ENCODE measurements at places on chromosomes 3 and 15.

DNA sequence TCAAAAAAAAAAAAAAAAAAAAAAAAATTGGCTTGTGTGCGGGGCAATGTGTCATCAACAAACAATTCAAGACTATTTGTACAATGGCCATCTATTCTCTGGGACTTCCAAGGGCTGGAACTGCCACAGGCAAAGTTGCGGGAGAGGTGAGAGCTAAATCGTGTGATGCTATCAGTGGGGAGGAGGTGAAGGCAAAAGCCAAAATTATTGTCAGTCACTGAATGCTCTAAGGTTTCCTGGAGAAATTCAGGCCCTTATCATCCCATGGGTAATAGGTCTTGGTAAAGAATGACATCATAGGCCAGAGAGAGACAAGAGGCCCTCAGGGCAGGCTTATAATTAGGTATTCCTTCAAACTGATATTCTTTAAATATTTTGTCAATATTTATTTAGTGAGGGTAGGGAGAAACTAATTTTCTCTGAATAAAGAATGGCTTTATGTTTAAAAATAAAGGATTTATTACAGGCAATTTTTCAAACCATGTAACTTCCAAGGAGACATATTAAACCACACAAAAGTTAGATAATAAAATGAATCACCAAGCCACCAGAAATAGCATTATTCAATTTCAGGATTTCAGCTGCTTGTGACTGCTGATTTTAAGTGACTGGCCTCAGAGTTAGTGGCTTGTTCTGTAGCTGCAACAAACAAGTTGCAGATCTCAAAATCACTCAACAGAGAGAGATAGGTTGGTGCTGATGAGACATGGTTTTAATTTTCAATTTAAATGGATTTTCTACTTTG is 226.3 kb upstream of the MRPL3 start:
- H3K27ac ChIP-seq = no peak overlapping the region
- no peaks in the 10 kb centered on the region for H3K4me1 ChIP-seq
- H3K4me3 ChIP-seq = no peak overlapping the region
- no peaks in the 10 kb centered on the region for H3K36me3 ChIP-seq

- no peaks in the 10 kb centered on the region for H3K36me3 ChIP-seq
- no peaks in the 10 kb centered on the region for H3K27me3 ChIP-seq
- H3K27ac ChIP-seq = no peak overlapping the region
- no peaks in the 10 kb centered on the region for H3K4me1 ChIP-seq
Observed at GRCh38 chr3:187430576-187430975, 62.4 kb downstream of the RTP4 start.

- H3K36me3 ChIP-seq = no peaks in the 10 kb centered on the region
- DNase-seq = no peak
- H3K27me3 ChIP-seq = no peaks in the 10 kb centered on the region
- H3K27ac ChIP-seq = no peak overlapping the region
- H3K4me1 ChIP-seq = no peaks in the 10 kb centered on the region
Observed at GRCh38 chr3:78951342-78951945, 816.4 kb downstream of the ROBO1 start.

DNA sequence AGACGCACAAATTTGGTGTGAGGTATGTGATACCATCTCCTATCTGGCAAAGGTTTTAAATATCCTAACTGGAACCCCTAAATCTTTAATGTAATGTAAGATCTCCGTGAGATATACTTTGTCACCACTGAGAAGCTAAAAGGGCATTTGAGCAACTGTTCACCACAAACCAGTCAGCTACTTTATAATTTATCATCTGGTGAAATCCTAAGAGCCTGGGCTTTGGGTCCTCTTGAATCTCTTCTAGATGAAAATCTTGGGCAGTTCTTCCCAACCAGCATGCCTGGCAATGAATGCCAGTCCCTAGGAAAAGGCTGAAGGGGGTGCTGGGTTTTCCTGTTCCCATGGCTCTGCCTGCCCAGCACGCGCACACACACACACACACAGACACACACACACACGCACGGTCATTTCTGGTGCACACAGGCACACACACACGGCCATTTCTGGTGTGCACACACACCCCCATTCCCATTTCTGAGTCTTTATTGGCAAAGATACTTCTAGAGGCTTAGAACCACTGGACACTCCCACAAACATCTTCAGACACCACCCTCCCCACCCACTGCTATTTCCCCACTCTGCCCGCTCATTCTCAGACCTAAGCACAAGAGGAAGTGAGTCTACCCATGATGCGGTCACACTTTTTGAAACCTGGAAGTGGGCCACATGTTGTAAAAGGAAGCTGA is 72.6 kb downstream of the MYO1E start:
- H3K36me3 ChIP-seq = no peaks in the 10 kb centered on the region
- H3K4me3 ChIP-seq = peak overlapping the region; percentile 27
- peak; percentile 85 for DNase-seq
- peaks cover 2% of the 10 kb centered on the region for H3K4me1 ChIP-seq
- no peaks in the 10 kb centered on the region for H3K27me3 ChIP-seq

DNA sequence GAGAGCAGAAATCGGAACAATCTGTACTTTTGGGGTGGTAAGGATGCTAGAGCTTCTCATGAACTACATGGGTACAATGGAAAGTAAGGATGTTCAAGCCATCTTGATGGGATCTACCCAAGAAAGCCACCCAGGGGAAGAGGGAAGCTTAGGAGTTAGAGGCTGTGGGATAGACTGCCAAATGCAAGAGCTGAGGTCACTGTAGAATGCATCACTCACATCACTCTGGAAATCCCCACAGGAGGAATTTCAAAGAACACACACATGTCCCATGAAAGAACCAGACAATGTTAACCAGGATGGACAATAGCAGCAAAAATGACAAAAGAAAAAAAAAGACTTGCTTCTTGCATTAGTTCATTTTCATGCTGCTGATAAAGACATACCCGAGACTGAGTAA is 32.8 kb upstream of the UBE2E2 start:
- DNase-seq = no peak
- no peak overlapping the region for H3K27ac ChIP-seq
- H3K27me3 ChIP-seq = no peaks in the 10 kb centered on the region

DNA sequence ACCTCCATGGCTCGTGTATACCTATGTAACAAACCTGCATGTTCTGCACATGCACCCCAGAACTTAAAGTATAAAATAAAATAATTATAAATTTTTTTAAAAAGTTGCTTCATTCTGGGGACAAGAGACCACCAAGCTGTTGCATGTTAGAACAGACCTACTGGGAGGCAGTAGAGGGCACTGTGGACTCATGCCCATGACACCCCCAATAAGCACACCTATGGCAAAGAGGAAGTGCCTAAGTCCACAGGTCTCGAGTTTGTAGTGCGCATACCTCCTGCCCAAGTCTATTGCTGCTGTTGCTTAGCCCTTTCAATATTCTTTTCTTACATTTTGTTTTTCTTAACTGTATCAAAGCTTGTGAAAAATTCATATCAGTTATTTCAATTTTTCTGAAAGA is 267.9 kb upstream of the THBS1 start:
- H3K27ac ChIP-seq = no peak overlapping the region
- H3K4me3 ChIP-seq = no peak overlapping the region
- no peaks in the 10 kb centered on the region for H3K36me3 ChIP-seq
- DNase-seq = no peak
- no peaks in the 10 kb centered on the region for H3K4me1 ChIP-seq
- no peaks in the 10 kb centered on the region for H3K27me3 ChIP-seq

DNA sequence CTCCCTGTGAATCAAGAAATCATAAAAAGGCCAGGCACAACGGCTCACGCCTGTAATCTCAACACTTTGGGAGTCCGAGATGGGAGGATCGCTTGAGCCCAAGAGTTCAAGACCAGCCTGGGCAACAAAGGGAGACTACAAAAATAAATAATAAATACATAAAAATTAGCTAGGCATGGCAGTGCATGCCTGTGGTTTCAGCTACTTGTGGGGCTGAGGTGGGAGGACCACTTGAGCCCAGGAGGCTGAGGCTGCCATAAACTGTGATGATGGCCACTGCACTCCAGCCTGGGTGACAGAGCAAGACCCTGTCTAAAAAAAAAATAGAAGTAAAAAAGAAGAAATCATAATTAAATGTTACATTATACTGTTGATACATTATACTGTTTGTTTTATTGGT is 28.0 kb upstream of the DCUN1D1 start:
- no peaks in the 10 kb centered on the region for H3K27me3 ChIP-seq
- no peak for DNase-seq
- no peak overlapping the region for H3K27ac ChIP-seq
- peaks cover 3% of the 10 kb centered on the region for H3K36me3 ChIP-seq
- H3K4me3 ChIP-seq = no peak overlapping the region
- no peaks in the 10 kb centered on the region for H3K4me1 ChIP-seq

Measured in kidney (tissue), 22 donors.